Head of caudate nucleus (tissue), 42 donors: ENCODE measurements at places on chromosomes 7 and 10.
A peak's percentile ranks its signal among the peaks of the same experiment; 100 is the strongest.

GRCh38 chr7:159231017-159231416 lies 86.3 kb upstream of the VIPR2 start:
- no peak for DNase-seq

- peak; percentile 17 for DNase-seq
These were observed 216.1 kb downstream of the GLRX3 start for GRCh38 chr10:130352291-130352645.

DNA sequence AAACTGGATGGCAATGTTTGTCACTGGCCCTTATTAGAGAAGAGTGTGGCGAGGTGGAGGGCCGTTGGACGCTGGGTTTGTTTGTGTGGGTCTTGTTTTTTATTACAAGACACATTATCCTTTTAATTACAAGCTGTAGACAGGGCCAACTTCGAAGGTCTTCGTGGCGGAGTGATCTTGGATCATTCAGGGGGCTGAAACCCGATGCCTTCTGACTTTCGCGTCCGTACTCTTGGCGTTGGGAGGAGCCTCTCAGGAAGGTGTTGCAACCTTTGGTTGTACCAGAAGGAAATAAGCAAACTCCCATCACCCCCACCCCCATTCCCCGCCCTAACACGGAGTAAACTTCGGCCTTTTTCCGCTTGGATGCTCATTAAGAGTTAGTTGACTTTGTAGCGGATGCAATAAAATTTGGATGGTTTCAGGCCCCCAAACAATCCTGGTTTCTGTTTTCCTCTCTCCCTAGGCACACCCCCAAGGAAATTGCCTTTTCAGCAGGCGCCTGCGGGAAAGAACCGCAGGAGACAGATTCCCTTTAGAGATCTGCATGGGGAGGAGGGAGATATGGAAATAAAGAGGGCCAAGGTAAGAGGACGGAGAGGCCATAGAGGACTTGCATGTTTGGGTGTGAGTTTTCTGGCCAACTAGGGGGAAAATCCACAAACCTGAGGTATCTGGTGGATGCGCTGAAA lies 294.5 kb upstream of the NFE2L3 start:
- no peak for DNase-seq

- no peak for DNase-seq
These were observed 919 bp downstream of the SLC29A4 start for GRCh38 chr7:5283421-5284303.

GRCh38 chr10:109902992-109903947 lies 20.0 kb downstream of the XPNPEP1 start:
- DNase-seq = no peak

GRCh38 chr10:94016727-94017714 lies 23.3 kb downstream of the PLCE1 start:
- peak; percentile 24 for DNase-seq

DNA sequence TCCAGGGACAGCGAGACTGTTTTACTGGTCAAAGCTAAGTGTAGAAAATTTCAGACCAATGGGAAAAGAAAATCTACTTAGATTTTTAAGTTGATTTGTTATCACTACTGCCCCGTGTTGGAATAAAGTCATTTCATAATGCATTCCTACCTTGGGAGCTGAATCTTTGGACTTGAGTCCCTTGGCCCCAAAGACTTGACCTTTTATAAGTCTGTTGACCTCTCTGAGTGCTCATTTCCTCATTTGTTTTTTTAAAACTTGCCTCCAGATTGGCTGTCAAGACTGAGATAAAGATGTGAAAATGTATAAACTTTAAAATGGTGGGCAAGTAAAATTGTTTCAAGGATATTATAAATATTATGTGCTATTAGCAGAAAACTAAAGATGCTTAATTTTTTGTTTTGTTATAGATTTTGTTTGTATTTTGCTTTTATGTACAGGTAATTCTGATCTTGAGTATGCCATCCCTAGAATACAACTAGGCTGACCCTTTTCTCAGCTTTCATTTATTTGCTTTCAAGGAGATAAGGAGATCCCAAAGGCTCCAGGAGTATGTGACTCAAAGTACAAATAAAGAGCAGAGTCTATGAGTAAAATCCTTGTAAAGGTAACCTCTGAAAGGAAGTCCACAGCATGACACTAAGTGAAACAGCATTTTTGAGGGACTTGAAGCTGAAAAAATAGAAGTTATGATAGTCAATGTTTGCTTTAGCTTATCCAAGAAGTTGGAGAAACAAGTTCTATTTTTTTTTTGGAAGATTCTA lies 54.6 kb downstream of the TMEM26 start:
- DNase-seq = no peak

GRCh38 chr10:70925377-70926225 lies 37.2 kb upstream of the PCBD1 start:
- DNase-seq = peak; percentile 70

- no peak for DNase-seq
These were observed 135.5 kb downstream of the ALOX5 start for GRCh38 chr10:45509491-45509890.

- no peak for DNase-seq
These were observed 573 bp downstream of the TFR2 start for GRCh38 chr7:100640517-100641440.

DNA sequence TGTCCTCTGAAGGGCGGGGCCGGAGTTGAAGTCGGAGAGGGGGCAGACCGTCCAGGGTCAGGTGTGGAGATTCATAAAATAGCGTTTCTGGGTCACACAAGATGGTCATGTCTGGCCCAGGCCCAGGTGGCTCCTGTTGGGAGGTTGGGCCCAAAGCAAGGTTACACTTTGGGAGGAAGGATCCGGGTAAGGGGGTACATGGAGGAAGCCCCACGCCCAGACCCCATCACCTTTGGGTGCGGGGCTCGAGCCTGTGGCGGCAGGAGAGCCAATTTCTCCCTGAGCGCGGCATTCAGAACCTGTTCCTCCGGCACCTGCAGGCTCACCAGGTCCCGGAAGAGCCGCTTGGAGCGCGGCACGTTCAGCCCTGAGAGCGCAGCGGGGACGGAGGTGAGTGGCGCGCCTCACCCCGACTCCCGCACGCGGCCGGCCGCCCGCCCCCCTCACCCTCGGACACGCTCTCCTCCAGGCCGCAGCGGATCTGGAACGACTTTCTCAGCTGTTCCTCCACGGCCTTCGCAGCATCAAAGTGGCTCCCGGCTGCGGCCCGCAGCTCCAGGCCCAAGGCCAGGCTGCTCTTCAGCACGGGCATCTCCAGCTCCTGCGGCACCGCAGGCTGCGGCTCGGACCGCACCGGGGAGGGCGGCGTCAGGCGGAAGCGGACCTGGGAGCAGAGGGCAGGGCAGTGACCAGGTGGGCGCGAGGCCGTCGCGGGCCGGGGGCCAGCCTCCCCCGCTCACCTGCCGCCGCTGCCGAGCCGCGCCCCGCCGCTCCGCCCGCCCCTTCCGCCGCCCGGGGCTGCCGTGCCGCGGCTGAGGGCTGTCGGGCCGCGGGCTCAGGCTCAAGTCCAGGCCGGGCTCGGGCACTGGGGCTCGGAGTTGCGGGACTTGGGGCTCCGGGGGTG lies 644 bp downstream of the PPP1R35 start:
- DNase-seq = peak; percentile 26

DNA sequence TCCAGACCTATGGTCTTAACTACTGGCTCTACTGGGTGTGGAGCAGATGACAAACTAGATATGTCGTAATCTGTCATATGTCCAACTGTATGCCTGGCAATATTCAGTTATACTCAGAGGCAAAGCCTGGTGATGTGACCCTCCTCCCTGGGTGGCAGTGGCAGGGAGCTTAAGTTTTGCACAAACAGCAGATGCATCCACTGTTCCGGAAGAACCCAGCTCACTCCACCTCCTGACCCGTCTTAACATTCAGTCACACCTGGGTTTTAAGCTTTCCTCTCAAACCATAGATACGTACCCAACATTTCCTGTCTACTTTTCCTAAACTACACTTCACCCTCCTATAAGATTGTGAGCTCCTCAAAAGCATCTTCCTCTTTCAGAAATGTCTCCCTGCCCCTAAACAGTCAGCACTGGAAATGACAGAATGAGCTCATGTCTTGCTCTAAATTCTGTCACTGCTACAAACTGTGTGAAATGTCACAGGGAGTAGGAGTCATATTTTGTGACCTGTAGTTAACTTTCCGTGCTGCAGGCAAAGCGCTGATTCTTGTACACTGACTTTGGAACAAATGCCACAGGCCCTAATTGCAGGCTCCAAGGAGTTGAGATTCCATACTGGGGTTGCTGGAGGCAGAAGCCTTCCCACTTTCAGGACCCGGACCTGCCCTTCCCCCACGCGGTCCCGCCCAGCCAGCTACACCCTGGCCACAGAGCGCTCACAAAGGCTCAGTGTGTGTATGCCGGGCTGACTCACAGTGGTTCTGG lies 23.9 kb downstream of the SCD start:
- DNase-seq = peak; percentile 79

- DNase-seq = peak; percentile 16
These were observed 156.6 kb downstream of the CCDC3 start for GRCh38 chr10:12844811-12845483.

- no peak for DNase-seq
These were observed 454.6 kb upstream of the ANKRD30A start for GRCh38 chr10:36670621-36671402.

DNA sequence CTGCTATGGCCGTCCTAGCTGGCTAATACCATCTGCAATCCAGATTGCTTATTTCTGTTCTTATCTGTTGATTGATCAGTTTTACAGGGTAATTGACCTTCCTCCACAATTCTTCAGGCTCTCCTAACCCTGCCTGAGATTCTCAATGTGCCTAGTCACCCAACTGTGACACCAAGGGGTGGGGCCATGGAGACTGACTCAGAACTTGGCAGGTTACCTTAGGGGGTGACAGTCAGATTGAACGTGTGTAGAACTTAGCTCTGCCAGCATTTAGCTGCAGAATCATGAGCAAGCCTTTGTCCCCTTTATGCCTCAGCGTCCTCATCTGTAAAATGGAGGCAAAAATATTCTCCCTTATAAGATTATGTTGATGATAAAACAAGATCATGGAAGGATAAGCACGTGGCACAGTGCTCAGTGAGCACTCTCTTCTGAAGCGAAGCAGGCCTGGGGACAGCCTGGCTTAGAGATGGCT lies 19.1 kb upstream of the LEP start:
- no peak for DNase-seq

DNA sequence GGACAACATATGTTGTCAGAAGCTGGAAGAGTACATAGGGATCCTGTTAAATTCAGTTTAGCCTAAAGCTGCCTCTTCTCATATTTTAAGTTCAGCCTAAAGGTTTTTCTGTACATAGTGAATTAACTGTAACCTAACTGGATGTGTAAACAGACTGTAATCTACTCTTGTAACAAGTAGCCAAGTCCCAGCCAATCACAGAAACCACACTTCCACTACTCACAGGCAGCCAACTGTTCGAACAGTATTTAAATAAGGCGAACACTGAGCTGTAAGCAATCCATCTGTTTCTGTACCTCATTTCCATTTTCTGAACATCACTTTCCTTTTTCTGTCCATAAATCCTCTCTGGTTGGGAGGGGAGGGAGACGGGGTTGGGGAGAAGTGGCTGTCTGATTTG lies 15.0 kb upstream of the STN1 start:
- DNase-seq = no peak

DNA sequence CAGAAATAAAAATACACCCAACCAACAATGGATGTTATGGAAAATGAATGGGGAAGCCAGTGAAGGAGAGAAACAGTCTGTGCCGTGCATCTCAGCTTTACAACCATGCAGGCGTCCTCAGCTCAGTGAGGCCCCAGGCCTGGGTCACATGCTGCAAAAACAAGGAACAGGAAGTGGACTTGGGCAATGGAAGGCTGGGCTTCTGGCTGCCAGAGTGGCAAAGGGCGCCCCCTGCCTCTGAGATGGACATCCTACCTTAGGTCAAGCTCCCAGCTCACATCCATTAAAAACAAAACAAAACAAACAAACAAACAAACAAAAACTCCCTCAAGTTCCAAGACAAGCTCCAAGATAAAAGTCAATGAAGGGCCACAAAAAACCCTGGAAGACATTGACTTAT lies 54.7 kb upstream of the AFAP1L2 start:
- DNase-seq = peak; percentile 15

DNA sequence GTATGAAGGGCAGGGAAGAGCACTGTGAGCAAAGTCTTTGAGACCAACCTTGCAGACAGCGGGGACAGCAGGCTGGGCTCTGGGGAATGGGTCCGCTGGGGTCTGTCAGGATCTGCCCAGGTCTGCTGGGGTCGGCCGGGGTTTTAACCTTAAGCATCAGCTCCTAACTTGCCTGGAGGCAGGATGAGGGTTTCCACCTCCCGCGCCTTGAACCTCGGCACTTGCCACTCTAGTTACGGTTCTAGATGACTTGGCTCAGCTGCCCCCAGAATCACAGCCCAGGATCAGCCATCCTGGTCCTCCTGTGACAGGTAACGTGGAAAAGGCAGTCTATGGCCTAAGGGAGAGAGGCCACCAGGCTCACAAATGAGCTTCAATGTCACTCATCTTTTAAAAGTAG lies 50.4 kb upstream of the CACUL1 start:
- no peak for DNase-seq

DNA sequence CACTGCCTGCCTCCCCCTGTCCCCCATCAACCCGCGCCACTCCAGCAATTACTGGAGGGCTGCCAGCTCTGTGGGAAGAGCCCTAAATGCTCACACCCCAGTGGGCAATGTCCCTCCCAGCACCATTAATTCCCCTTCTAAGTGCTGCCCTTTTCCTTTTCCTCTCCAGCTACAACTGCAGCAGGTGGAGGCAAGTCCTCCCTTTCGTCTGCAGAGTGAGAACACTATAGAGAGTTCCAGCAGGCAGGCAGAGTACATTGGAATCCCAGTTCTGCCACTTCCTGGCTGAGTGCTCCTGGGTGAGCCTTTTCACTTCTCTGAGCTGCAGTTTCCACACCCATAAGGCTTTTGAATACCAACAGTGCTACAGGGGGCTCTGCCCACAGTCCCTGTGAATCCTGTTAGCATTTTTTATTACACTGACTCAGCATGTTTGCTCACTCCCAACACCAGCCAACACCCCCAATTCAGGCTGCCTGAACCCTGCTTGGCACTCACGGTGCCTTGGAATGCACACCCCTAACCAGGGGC lies 447.0 kb downstream of the GRID1 start:
- DNase-seq = no peak

DNA sequence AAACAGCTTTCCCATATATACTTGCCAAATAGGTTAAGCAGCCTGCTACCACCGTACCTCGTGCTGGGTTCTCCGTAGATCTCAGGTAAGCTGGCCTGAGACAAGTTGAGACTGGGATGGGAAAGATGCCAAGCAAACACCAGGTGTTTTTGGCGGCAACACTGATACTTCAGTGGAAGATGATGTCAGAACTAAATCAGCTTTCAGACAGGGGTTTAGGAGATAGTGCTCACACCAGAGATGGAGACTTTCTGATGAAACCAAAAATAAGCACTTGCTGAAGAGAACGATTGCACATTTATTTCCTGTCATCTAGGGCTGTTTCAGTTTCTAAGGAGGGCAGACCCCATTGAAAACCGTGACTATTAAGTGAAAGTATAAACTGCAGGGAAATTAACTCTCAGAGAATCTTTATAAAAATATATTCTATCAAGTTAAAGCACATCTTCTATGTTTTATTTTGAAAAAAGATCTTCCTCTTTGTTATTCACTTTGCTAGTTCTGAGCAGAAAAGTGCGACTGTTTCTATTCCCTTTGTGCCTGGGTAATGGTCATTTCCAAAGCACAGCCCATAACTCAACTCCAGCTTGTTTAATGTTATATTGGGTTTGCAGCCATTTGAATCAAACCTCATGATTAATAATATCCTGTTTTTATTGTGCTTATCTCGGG lies 149.9 kb downstream of the CPED1 start:
- DNase-seq = no peak

GRCh38 chr10:12590675-12591659 lies 241.6 kb downstream of the CAMK1D start:
- no peak for DNase-seq

- DNase-seq = no peak
These were observed 23.8 kb upstream of the WDR11 start for GRCh38 chr10:120827251-120827875.
